ENCODE measurements at places on chromosomes 5 and 9.

GRCh38 chr9:87346061-87346665, 151.5 kb upstream of the DAPK1 start:
- no peak for DNase-seq

- DNase-seq, result no peak
These were observed 27.2 kb downstream of the ANXA6 start for GRCh38 chr5:151130235-151130921.

DNA sequence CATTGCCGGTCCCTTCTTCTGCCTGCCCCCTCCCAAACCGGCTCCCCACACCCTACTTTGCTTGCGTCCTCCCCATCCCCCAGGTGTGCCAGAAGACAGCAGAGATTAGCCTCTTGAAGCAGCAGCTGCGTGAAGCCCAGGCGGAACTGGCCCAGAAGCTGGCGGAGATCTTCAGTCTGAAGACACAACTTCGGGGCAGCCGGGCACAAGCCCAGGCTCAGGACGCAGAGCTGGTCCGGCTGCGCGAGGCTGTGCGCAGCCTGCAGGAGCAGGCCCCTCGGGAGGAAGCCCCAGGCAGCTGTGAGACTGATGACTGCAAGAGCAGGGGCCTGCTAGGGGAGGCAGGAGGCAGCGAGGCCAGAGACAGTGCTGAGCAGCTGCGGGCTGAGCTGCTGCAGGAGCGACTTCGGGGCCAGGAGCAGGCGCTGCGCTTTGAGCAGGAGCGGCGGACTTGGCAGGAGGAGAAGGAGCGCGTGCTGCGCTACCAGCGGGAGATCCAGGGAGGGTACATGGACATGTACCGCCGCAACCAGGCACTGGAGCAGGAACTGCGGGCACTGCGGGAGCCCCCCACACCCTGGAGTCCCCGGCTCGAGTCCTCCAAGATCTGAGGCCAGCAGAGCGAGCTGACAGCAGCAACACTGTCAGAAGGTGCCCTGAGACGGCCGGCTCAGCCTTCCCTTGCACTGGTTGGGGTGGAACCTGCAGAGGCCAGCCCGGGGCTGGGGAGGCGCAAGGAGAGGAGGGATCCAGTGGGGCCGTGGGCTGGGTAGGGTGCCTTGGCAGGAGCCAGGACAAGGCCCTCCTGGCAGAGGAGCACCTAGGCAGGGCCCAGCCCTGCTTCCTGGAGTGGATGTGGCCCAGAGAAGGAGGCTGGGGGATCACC, 8.3 kb downstream of the N4BP3 start:
- DNase-seq, result no peak

GRCh38 chr9:129665389-129665775, at the start of gene PRRX2:
PRRX2 (plus strand) TSS chr9:129665647; CDS start chr9:129665868, 221 bp downstream.
- DNase-seq, result no peak

GRCh38 chr5:132787076-132787475, 10.0 kb upstream of the SEPTIN8 start:
- no peak for DNase-seq

DNA sequence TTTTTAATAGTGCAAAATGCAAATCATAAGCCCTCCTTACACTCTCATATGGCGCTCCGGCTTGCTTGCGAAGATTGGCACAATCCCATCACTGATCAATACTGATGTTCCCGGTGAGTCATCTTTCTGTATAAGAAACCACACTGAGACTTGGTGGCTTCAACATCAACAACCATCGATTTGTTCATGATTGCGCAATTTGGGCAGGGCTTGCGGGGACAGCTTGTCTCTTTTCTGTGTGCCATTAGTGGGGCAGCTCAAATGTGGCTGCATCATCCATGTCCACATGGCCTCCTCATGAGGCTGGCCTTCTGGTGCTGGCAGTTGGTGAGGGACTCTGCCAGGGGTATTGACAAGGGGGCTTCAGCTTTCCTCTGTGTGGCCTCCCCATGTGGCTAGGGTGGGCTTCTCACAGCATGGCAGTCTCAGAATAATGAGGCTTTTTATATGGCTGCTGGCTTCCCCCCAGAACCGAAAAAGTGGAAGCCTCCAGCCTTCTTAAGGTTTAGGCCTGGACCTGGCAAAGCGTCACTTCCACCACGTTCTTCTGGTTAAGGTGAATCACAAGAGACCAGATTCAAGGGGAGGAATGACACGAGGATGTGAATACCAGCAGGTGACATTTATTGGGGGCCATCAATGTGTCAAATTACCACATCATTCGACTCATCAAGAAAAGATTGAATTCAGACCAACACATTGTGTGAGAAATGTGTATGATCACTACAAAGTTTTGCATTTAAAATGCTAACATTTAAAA, 79.5 kb upstream of the NFIL3 start:
- no peak for DNase-seq

DNA sequence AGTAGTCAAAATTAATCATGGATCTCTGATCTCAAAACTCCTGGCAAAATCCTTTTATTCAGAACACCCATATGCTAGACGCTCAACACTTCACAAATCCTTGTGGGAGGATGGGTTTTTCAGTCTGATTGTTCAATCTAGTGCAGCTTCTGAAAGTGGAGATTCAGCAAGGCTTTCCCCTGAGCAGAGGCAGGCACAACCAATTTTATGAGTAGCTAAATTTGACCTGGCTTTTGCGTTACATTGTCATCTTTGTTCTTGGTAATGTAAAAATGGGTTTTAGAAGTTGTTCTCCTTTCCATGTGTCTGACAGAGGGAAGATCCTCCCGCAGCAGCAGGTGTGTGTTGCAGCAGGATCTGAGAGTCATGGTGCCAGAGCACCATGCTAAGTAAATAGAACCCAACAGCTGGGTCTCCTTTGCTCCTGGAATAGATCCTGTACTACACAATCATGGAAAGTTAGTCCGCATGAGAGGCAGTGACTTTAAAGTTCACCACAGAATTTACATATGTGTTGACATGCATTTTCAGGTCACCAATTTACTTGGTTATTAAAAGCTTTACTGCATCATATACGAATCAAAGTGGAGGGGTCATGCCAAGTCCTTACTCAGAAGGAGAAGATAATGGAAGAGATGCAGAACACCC, 70.1 kb upstream of the MEF2C start:
- no peak for DNase-seq

All from natural killer cell treated with Interleukin-12 subunit alpha and Interleukin-12 subunit beta and Interleukin-15 and Interleukin-18, amount 100 ng/mL, for 72 hours (primary cell).